DND-41 (cell line): ENCODE measurements at places on chromosomes 7 and 10.
A peak's percentile ranks its signal among the peaks of the same experiment; 100 is the strongest.

GRCh38 chr7:51619880-51620279 lies 303.3 kb upstream of the COBL start:
- DNase-seq = no peak

- DNase-seq = no peak
These were observed 35.1 kb downstream of the CH25H start for GRCh38 chr10:89171996-89172395.

DNA sequence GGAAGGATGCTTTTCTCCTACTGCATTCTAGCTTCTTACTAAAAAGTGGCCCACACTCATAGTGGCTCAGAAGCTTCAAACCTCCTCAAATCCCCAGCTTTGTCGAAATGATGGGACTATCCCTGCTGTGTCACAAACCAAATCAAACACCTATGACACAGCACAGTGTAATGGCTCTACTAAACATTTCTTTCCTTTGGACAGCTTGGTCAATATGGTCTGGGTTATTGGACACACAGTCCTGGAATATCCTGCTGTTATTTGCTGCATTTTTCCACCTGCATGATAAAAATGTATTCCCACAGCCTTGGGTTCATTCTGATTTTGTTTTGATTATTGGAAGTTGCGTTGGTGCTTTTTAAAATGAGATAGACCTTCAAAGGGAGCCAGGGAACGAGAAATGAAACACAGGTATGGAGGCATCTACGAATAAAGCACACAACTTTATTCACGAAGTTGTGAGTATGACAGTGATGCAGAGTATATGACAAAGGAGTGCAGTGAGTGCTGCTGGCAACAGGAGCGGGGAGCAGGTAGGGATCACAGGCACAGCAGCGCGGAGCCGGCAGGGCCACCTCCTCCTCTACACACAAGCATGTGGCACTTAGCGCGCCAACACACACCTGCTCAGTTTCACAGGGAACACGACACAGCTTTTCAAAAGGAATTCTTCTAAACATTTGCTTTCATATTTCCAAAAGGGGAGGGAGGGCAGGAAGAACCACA lies 26.5 kb upstream of the AFAP1L2 start:
- no peak for DNase-seq

DNA sequence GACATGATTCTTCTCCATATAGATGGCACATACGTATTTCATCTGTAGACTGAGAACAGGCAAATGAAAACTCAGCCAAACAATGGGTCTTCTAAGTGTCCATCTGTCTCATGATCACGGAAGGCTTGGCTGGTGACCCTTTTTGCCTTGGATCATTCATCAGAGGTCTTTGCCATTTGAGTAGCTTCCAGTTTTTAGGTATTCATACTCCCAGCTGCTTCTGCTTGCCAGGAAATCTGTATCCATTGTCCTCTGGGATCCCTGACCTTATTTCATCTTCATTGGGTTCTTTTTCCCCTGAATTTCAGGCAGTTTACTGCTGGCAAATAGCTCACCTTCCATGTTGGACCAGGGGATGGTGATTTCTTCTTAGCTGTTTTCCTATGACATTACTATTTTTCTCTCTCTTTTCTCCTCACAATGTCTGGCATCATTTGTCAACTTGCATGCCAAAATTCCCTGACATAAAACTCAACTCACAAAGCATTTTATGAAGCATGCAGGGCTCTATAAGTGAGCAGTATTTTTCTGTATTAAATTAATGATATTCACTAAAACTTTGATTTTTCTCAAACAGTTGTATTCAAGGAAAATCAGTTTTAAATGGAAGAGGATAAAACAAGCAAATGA lies 241.2 kb downstream of the DNAJB9 start:
- no peak for DNase-seq

- DNase-seq = no peak
These were observed 991.7 kb upstream of the KCND2 start for GRCh38 chr7:119281181-119281846.

- peak; percentile 70 for DNase-seq
These were observed 161.7 kb downstream of the CTTNBP2 start for GRCh38 chr7:117711556-117711955.

DNA sequence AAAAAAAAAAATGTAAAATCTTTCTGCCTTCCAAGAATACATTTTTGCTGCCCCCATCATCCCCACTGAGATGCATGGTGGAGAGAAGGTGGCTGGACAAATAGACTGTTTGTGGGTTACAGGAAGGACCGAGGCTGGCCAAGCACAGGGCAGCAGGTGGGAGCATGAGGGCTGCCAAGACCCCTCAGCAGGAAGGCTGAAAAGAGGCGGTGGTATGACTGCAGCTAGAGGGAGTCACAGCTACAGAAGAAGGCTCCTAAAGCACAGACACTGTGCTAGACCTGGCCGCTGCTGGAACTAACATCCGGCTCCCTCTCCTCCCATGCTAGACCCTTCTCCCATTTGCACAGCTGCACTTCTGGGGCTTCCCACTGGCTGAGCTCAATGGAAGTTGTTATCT lies 289.6 kb downstream of the TCERG1L start:
- no peak for DNase-seq

- DNase-seq = no peak
These were observed 2.4 kb upstream of the FGF8 start for GRCh38 chr10:101778151-101778780.
